ENCODE measurements at places on chromosomes 1 and 21.

DNA sequence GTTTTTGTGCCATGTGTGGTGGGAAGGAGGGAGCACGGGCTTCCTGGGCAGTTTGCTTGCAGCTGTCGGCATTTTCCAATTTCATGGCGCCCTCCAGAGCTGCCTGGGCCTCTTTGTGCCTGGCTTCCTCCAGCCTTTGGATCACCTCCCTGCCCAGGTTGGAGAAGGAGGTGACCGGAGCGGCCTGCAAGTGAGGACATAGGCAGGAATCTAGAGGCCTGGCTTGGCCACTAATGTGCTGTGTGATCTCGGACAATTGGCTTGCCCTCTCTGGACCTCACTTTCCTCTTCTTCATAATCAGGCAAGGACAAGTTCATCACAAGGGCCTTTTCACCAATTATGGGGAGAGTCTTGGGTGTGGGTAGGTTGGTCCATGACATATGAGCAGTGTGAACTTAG lies 245.1 kb downstream of the MATN1 start:
- no peak for DNase-seq

- DNase-seq: no peak
Observed at GRCh38 chr1:19088717-19089442, 121.2 kb downstream of the UBR4 start.

DNA sequence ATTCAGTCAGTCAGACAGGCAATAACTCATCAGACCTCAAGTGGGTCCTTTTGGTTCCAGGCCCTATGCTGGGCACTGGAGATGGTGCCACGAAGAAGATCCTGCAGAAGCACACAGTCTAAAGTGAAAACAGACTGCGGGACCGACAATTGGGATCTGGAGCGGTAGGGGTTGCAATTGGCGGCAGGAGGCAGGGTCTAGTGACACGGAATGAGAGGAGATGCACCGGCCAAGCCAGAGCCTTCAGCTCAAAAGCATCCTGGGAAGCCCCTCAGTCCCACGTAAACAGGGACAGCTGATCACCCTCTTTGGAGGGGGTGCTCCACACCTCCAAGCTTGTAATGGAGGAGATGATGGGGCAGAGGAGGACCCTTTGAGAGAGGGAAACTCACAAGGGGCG lies 56.2 kb downstream of the KLHDC7A start:
- no peak for DNase-seq

- no peak for DNase-seq
Observed at GRCh38 chr1:244050835-244051444, at the start of gene ZBTB18. ZBTB18 (plus strand) TSS chr1:244051283; CDS start chr1:244051432, 149 bp downstream.

DNA sequence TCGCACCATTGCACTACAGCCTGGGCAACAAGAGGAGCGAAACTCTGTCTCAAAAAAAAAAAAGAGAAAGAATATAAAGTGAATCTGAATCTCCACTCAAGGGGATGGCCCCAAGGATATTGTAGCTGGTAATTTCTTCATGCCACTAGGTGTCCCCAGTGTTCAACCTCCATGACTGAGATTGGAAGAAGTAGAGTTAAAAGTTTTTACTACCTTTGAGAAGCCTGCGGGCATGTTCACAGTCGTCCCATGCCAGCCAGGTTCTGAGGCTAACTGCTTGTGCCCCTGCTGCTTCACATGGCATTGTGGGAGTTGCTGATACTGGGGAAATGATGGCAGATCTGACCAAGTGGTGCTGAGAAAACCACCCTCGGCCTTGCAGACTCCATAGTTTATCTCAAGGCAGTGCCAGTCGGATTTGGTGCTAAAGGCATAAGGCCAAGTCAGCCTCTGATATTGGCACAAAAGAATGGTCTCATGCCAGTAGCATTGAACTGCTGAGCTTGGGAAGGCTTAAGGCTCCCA lies 10.8 kb upstream of the SHISA4 start:
- DNase-seq: no peak

GRCh38 chr1:34973326-34973725 lies 11.8 kb downstream of the TMEM35B start:
- no peak for DNase-seq

DNA sequence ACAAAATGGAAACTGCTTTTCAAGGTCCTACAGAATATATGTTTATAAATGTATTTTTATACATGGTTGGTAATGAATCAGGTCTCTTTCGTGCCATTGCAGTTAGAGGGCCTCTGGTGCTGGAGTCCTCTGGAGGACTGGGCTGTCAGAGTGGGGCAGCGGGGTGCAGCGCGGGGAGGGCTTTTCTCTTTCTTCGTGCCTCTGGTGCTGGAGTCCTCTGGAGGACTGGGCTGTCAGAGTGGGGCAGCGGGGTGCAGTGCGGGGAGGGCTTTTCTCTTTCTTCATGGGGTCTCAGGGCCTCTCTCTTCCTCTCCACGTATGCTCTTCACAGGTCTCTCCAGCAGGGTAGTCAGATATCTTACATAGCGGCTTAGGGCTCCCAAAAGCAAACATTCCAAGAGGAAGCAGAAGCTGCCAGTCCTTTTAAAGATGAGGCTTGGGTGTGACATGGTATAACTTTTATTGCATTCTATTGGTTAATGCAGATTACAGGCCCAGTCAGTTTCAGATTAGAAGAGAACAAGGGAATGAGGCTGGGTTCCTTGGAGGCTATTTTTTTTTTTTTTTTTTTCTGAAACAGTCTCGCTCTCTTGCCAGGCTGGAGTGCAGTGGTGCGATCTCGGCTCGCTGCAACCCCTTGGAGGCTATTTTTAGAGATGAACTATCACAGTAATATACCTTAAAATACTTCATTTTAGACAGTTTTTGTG lies 13.1 kb downstream of the SDCCAG8 start:
- DNase-seq: no peak

DNA sequence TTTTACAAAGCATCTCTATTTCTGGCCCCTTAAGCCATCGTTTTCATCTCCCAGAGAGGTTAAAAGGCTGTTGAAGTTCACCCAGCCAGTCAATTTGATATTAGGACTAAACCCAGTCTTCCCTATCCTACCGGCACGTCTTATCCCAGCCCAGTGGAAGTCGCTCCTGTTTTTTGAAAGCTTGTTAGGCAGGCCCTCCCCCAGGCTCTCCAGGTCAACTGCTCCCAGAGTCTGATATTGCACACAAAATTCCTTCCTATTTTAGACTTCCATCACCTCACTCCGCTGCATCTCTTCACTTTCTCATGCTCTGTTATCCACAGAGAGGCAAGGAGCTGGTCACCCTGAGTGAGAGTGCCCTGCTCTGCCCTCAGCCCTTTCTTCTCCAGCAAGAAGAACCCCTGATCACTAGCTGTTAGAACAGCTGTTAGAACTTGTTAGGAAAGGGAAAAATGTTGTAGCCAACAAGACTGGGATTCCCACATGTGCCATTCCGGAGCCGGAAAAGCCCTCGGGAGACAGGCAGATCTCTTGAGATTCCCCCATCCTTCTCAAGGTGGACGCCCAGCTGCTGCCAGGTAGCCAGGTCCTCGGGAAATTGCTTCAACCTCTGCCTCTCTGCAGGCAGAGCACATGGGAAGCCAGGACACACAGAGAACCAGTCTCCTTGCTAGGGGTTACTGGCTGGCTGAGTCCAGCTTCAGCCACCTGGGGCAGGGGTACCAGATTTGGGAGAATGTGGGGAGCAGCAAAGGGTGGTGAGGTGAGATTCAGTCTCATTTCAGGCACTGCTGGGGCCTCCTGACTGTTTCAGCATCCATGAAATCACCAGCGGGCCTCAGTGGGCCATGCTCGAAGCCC lies 25.7 kb downstream of the PLXNA2 start:
- no peak for DNase-seq

DNA sequence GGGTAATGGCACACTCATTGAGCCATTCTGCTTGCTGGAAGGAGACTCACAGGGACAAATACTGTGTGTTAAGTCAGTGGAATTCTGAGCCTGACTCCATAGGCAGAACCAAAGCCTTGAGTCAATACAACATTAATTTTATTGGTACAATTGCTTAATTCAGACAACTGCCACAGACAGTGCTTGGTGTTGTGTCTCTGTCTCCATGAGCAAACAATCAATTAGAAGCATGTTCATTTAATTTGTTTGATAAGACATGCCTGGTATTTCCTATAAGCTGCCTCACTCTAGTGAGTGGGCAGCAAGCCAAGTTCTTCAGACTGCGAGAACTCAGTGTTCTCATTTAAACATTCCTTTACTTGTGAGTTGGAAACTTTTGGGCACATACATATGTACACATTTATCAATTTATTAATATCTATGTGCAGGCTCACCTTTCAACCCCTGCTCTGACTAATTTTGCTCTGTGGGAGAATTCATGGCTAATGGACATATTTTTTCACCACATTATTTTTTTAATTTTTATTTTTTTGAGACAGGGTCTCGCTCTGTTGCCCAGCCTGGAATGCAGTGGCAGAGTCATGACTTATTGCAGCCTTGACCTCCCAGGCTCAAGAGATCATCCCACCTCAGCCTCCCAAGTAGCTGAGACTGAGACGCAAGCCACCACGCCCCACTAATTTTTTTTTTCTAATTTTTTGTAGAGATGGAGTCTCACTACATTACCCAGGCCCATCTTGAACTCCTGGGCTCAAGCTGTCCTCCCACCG lies 4.5 kb upstream of the SRSF10 start:
- DNase-seq: no peak

DNA sequence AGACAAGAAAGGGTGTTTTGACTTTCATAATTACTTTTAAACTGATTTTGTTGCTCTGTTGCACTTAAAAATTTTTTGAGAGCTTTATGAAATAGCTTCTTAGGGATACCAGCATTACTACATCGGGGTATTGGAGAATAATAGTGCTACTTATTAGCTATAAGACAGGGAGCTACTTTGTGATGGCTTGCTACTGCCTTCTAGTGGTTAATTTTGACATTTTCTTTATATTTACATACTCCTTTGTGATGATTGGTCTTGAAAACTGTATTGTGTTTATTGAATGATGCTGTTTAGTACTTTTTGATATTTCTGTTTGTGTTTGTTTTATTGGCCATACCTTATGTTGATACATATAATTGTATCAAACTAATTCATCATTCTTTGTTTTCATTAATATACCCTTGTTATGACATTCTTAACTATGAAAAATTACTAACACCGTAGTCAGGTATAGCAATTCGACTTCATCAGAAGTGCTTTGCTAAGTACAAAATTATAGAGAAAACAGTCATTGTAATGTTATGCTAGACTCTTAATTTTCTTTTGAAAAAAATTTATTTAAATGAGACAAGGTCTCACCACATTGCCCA lies 85.5 kb downstream of the CLIC4 start:
- no peak for DNase-seq

DNA sequence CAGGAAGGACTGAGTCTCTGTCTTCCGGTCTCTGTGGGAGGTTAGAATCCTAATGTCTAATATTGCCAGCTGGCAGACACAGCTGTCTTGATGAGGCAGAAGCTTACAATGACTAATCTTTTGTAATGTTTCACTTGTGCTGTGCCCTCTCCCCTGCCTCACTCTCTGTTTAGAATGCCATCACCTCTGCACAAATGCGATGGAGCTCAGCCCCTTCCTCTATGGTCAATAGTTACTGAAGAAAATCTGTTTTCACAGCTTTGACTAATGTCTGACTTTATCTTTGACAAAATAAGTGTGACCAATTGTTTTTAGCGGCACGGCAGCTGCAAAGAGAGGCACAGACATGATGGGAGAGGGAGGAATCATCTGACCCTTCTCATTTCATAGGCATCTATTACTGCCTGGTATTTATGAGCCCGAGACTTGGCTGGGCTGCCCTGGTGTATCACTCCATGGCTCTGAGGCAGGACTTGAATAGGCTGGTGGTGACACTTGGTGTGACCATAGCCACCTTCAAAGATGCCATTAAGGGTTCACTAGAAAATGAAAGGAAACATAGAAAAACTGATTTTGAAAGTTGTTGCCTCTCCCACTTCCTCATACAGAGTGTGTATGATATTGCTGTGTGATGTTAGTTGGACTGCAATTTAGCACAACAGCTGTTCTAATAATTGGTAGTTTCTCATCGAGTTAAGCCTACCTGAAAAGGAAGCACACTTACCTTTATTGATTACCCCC lies 163.2 kb upstream of the NBPF11 start:
- DNase-seq: no peak

Measured in stimulated activated CD4-positive, alpha-beta T cell treated with anti-CD3 and anti-CD28 coated beads, TNF-alpha, amount 100 ng/mL, for 48 hours (primary cell).